Activated T-cell treated with anti-CD3 and anti-CD28 coated beads for 24 hours (primary cell): ENCODE measurements at places on chromosomes 11 and 22.

GRCh38 chr11:24422376-24422775 is 74.5 kb upstream of the LUZP2 start:
- no peak for DNase-seq

GRCh38 chr11:83069441-83070043 is 2.2 kb downstream of the RAB30 start:
- DNase-seq, result no peak

- no peak for DNase-seq
Measured at GRCh38 chr22:49291169-49291568, 536.5 kb downstream of the BRD1 start.

DNA sequence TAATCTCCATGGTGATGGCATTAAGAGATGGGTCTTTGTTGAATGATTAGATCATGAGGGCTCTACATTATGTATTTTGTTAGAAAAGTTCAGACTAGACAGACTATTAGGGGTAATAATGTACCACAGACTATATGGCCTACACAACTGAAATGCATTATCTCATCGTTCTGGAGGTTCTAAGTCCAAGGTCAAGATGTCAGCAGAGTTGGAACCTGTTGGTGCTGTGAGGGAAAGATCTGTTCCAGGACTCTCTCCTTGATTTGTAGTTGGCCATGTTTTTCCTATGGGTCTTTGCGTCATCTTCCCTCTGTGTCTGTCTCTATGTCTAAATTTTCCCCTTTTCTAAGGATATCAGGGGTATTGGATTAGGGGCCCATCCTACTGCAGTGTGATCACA is 8.4 kb upstream of the GLYATL1 start:
- DNase-seq, result no peak

GRCh38 chr11:66011785-66012303 is at the start of gene CST6:
TSS of gene CST6 (plus strand) at chr11:66012008. CDS start at chr11:66012045, 37 bp downstream.
- DNase-seq, result no peak

GRCh38 chr11:126113515-126113957 is 50.9 kb upstream of the CDON start:
- DNase-seq, result no peak

GRCh38 chr22:33303099-33303498 is 244.9 kb upstream of the SYN3 start:
- DNase-seq, result no peak

DNA sequence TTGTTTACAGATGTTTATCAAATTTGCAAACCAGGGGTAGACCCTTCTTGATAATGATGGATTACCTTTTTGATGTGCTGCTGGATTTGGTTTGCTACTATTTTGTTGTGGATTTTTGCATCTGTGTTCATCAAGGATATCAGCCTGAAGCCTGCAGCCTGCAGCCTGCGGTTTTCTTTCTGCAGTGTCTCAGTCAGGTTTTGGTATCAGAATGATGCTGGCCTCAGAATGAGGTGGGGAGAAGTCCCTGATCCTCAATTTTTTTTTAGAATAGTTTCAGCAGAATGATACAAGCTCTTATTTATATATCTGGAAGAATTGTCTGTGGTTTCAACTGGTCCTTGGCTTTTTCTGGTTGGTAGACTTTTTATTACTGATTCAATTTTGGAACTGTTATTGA is 19.7 kb upstream of the RAB38 start:
- no peak for DNase-seq

DNA sequence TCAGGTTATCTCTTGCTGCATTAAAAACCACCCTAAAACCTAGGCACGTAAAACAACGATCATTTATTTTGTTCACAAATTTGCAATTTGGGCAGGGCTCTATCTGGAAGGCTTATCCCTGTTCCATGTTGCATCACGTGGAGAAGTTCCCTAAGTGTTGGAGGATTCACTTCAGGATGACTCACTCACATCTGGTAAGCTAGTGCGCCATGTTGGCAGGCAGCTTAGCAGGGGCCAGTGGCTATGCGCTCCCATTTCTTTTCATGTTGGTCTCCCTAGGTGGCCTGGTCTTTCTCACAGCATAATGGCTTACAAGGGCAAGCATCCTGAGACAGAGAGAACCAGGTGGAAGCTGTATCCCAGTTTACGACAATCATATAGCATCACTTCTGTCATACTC is 226.8 kb downstream of the BLID start:
- no peak for DNase-seq

GRCh38 chr11:28476864-28477263 is 368.7 kb downstream of the METTL15 start:
- no peak for DNase-seq

- DNase-seq, result no peak
Measured at GRCh38 chr11:70606248-70606950, 208.1 kb downstream of the CTTN start.

GRCh38 chr11:79094616-79095015 is 346.2 kb downstream of the TENM4 start:
- DNase-seq, result no peak

DNA sequence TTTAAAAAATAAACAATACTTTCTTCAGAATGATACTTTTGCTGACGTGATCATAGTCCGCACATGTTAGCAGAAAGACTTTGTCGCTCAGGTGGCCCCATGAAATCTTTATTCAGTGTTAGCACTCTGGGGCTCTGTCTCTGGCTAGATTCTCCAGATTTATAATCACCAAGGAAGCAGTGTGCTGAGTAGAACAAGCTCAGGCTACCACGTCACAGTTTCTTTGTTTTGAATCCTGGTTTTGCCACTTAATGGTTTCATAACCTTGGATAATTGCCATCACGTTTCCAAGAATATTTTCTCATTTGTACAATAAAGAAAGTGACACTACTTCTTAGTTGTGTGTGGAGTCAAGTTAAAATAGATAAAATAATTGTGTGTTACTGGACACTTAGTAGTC is 3.9 kb upstream of the MUC15 start:
- no peak for DNase-seq

GRCh38 chr22:33639588-33640254 is 280.6 kb downstream of the LARGE1 start:
- DNase-seq, result no peak

- DNase-seq, result no peak
Measured at GRCh38 chr11:58580311-58580710, 1.4 kb downstream of the ZFP91 start.

DNA sequence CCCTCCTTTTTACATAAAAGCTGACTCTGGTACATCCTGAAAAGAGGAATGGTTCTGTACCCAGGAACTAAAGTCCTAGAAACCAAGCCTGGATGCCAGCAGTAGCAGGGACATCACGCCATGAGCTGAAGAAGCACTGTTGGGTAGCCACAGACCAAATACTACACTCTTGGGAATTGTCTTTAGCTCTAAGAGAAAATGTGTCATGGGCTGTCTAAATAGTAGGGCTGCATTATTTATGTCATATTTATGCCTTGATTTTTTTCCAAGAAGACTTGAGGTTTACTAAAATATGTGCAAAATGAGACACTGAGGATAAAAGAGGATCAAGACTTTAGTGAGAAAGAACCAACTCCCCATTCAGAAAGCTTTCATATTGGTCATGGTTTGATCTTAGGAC is 213.6 kb downstream of the RAB38 start:
- no peak for DNase-seq

DNA sequence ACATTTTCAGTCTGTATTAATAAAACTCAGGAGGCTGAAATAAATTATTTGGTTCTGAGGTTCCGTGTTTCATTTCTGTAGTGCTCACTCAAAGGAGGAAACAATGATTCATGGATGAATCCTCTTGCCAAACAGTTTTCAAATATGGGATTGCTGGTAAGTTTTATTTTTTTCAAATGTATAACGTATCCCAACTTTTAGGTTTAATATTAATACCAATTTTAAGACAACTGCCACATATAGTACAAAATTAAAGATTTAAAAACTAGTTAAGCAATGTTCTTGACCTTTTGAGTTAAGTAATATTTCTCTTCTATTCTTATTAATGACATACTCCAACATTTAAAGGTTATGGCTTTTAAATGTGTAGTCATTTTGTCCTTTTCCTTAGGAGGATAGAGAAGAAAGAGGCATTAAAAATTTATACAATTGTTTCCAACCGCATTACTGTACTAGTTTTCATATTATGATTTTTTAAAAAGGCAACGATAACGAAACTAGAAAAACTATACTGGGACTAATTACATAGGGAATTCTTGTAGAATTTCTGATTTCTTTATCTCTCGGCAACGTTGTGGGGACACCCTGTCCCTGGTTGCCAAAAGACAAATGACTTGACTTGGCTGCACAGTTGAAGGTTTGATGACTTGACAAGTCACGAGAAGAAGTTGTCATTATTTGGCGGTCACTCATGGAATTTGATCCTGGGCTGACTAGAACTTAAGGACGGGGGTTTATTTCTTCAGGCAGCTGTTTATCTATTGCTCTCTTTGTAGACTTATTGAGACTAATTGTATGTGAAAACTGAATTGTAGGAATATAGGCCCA is 69.1 kb upstream of the ADSL start:
- no peak for DNase-seq

DNA sequence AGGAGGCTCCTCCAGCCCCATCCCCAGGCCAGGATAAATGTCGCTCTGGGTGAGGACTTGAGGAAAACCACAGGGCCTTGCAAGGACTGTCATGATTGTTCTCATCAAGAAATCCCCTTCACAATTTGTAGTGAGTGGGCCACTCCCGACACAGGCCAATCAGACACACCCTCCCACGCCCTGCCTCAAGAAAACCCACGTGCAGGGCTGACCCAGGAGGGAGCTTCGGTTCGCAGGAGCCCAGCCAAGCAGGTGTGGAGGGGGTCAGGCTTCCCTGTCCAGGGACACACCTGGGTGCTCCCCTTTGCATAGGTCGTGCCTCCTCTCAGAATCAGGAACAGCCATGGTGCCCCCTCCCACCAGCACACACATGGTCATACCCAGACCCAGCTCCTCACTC is 43.2 kb downstream of the SHANK2 start:
- no peak for DNase-seq

- DNase-seq, result no peak
Measured at GRCh38 chr11:31793264-31793663, 17.9 kb downstream of the PAX6 start.

DNA sequence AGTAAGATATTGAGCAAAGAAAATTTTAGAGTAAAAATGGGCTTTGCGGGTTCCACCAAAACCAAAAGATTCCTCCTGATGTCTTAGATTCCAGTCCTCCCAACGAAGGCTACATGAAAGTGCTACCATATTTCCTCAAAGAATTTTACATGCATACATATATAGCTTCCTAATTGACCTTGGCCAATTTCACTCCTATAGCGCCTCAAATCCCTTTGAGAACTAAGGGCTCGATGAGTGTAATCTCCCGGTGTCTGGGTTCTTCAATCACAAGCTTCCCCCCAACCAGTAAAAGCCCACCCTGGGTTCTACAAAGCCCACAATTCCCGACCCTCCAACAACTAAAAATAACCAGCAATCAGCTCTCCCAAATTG is 1.2 kb downstream of the SIK3 start:
- no peak for DNase-seq

GRCh38 chr11:9047964-9048523 is 43.4 kb downstream of the SCUBE2 start:
- no peak for DNase-seq

- no peak for DNase-seq
Measured at GRCh38 chr22:45584621-45585436, 82.1 kb downstream of the FBLN1 start.

DNA sequence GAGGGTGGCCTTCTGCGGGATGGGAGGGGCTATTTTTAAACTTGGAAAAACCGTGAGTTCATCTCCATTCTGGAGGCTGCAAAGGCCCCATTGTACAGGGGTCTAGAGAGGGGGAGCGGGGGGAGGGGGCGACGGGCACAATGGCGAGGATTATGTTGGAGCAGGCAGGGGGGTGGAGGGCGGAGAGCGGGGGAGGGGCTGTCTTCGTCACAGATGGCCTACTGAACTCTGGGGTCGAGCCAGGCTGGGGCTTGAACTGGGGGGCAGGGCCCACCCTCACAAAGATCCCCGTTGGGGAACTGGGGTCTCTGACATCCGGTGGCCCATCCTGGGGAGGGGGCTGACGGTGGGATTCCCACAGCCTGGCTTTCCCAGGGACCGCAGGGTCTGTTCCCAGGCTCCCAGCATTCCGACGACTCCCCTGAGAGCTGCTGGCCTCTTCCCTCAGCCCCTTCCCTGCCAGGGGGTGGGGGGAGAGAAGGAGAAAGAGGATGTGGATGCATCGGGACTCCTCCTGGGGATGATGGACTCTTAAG is 3.4 kb upstream of the MCAM start:
- DNase-seq, result no peak

DNA sequence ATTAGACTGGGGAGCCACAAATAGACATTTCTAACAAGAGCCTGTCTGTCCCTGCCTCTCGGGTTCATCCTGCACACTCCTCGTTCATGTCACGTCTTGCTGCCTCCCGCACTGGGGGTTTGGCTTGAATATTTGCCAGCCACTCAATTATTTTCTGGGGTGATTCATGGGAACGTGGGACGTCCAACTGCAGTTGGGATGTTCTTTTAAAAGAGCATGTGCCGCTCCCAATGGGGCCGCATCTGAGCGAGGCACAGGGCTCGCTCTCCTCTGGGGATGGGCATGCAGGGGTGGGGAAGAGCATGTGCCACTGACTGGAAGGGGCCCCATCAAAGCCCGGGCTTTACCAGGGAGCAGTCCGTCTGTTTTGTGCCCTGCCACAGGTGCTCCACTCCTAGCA is 43.4 kb downstream of the PARVG start:
- no peak for DNase-seq

DNA sequence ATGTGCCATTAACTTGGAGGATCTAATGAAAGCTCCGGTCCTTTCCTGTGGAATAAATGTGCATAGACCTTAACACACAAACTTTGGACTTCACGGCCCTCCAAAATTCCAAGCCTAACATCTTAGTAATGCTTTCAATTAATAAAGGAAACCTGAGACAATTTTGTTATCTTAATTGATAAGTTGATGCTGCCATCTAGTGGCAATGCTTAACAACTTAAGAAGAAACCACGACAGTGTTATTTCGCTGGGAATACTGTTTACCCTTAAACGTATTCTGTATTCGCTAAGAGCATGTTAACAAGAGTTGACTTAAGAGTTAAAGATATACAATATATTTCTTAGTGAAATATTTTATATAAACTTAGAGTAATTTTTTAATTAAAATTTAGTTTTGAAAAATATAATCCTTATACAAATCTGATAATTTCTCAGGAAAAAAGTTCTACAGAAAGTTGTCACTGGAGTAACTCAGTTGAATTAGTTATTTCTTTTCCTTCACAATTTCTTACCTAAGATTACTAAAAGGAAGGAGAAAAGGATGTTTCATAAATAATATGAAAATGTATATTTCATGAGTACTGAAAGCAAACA is 35.0 kb upstream of the OR9G4 start:
- DNase-seq, result no peak

- no peak for DNase-seq
Measured at GRCh38 chr11:109806205-109806604, 287.0 kb upstream of the ZC3H12C start.

- no peak for DNase-seq
Measured at GRCh38 chr11:97163631-97164191, 773.9 kb downstream of the JRKL start.

- peak; percentile 49 for DNase-seq
Measured at GRCh38 chr11:123580557-123581275, 73.7 kb downstream of the SCN3B start.

DNA sequence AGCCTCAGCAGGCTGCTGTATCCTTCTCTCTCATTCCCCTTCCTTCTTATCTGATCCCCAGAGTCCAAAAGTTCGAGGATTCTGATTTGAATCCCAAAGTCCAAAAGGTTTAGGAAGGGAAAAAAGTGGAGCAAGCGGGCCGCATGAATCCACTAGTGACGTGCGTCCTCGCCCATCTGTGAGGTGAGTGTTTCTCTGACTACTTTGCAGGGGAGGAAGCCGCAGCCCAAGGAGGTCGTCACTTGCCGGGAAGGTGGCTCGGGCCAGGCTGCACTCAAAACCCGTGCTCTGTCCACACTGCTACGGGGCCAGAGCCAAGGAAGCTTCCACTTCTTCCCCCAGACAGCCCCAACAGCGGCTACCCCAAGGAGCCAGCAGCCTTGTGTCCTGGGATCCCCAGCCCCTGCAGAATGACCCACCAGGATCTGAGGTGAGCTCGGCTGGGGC is 16.3 kb downstream of the SLC25A18 start:
- no peak for DNase-seq
